Stimulated activated CD4-positive, alpha-beta T cell treated with anti-CD3 and anti-CD28 coated beads, TNF-alpha, amount 100 ng/mL, for 4 hours (primary cell): ENCODE measurements at places on chromosomes 2 and 18.

GRCh38 chr2:28429636-28430376 is 37.1 kb downstream of the FOSL2 start:
- DNase-seq = no peak

GRCh38 chr2:23327887-23328286 is 57.1 kb upstream of the KLHL29 start:
- DNase-seq = no peak

GRCh38 chr2:9310798-9311197 is 104.2 kb downstream of the ASAP2 start:
- no peak for DNase-seq

DNA sequence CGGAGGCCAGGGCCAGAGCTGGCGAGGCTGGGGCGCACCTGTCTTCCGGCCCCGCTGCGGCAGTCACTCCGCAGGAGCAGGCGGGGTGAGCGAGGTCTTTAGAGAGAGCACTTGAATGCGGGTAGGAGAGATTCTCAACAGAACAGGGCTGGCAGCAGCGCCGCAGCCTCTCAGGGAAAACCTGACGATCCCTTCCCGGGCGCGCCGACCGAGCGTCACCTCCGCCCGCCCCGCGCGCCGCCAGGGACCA is 526 bp downstream of the PRKRA start:
- DNase-seq = no peak

- DNase-seq = no peak
Measured at GRCh38 chr2:221635949-221636348, 63.8 kb upstream of the EPHA4 start.

- no peak for DNase-seq
Measured at GRCh38 chr18:62828852-62829251, 113.5 kb downstream of the PHLPP1 start.

GRCh38 chr2:46385786-46386577 is 88.8 kb downstream of the EPAS1 start:
- DNase-seq = no peak

DNA sequence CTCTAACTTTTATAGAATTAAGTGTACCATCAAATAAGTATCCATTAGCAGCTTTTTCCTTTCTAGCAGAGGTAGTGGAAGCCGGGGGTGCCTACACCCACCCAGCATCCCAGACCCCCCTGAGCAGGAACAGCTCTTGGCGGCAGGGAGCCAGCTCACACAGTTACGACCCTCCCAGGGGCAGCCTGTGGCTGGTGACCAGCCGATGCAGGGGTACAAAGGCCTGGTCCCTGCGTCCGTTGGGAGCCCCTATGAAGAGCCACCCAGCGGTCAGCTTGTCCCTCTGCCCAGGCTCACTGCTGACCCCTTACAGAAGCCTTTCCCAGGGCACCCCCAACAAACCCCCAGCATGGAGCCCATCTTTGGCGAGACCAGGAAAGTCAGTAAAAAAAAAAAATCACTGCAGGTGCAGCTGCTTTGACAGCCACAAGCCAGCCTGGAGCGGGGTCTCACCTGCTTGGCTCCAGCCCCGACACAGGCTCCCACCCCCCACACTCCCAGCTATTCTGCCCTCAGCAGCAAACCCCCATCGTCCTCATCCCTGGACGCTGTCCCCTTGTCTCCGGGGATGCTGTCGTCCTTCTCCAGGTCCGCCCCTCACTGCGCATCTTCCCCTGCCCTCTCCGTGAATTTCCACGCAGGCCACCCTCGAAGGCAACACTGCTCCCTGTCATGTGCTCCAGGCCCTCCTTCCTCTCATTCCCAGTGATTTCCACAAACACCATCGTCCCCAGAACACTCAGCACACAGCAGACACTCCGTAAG is 43.1 kb downstream of the GPC1 start:
- no peak for DNase-seq

GRCh38 chr2:27808418-27808817 is 36.9 kb downstream of the MRPL33 start:
- DNase-seq = no peak

DNA sequence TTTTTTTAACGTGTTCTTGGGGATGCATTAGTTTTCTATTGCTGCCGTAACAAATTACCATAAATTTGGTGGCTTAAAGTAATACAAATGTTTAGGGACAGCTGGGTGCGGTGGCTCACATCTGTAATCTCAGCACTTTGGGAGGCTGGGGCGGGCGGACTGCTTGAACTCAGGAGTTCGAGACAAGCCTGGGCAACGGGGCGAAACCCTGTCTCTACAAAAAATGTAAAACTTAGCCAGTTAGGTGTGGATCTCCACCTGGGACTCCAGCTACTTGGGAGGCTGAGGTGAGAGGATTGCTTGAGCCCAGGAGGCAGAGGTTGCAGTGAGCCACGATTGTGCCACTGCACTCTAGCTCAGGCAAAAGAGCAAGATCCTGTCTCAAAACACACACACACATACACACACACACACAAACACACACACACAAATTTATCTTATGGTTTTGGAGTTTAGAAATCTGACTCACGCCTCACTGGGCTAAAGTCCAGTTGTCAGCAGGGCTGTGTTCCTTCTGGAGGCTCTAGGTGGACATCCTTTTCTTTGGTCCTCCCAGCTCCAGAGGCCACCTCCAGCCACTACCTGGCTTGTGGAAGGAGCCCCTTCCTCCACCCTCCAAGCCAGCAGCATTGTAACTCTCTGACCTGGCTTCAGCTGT is 76.1 kb downstream of the SEPTIN10 start:
- no peak for DNase-seq

- no peak for DNase-seq
Measured at GRCh38 chr2:31013301-31013700, 124.9 kb downstream of the GALNT14 start.

GRCh38 chr2:120316071-120316470 is 29.9 kb upstream of the INHBB start:
- no peak for DNase-seq

GRCh38 chr2:85741833-85742455 is 11.8 kb upstream of the ATOH8 start:
- no peak for DNase-seq

DNA sequence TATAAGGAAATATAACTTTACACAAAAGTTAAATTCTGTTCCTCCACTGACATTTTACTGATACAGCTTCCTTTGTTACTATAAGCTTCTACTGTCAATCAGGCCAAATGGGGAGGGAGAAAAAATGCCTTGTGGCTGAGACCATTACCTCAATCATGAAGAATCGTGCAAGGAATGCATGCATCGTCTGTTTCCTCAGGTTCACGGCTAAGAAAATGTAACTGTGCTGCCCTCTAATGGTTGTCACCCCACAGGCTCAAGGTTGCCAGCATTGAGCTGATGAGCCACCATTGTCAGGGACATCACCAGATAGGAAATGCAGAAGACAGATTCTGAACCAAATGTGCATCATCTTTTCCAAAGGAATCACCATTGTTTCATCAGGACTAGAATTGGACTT is 426.9 kb downstream of the CDH2 start:
- DNase-seq = no peak

GRCh38 chr18:60951091-60951490 is 382.1 kb upstream of the CDH20 start:
- no peak for DNase-seq

- no peak for DNase-seq
Measured at GRCh38 chr2:201928363-201928762, 105.3 kb upstream of the FZD7 start.

DNA sequence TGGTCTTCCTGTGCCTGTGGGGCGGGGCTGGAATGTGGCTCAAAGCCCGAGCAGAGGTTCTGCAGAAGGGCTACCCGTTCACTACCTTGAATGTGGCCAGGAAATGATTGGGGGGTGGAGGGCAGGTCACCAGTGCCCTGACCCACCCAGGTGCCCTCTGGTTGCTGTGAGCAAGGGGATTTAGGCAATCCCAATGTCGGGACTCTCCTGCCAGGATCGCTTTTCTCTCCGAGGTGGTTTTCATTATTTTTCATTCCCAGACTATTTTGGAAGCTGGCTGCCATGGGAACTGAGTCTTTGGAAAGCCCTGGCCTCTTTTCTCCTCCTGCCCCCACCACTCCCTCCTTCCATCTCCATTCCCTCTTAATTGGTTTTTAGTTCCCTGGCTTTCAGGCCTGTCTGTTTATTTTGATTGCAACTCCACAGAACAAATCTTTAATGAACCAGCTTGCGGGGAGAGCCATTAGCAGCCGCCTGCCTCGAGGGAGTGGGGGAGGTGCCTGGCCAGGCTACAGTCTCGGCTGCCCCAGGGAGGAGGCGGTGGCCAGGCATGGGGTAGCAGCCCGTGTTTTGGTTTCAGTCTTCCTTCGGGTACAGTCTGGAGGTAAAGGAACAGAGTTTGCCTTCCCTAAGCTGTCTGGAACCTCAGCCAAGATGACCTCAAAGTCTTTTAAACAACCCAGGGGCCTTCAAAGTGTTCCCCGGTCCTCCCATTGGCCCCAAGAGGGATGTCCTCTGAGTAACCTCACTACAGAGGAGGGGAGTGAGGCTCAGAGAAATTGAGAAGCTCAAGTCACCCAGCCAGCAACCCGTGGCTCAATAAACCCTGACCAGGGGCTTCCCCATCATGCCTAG is 114.4 kb upstream of the HAAO start:
- DNase-seq = no peak

GRCh38 chr2:131521961-131522781 is 5.5 kb upstream of the CCDC74A start:
- no peak for DNase-seq

GRCh38 chr2:57698935-57699449 is 347.6 kb upstream of the VRK2 start:
- no peak for DNase-seq

DNA sequence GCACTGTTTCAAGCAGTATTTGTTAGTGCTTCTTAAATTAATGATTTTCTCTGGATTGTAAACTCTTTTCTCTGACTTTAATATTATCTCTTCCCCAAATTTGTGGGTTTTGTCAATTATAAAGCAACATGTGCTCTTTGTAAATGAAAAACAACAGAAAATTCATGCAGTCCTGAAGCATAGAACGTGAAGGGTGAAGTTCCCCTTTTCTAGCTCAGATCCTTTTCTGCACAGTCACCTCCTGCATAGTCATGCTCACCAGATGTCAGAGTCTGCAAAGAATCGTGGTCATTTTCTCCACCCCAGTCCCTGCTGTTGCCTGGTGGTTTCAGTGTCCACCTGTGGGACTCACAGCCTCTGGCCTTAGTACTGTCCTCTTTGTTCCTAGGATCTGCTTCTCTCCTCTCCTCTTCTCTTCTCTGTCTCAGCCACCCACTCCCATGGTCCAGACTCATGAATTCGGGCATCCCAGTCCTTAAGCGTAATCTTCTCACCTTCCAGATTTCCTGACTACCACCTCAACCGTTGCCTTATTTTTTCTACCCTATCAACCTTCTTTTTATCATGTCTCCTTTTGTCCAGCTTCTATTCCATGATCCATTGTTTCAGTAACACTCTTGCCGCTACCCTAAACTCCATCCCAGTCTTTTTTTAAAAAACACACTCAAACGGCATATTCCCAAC is 229.1 kb downstream of the RTP5 start:
- no peak for DNase-seq

GRCh38 chr18:45896991-45897390 is 70.1 kb downstream of the EPG5 start:
- no peak for DNase-seq

DNA sequence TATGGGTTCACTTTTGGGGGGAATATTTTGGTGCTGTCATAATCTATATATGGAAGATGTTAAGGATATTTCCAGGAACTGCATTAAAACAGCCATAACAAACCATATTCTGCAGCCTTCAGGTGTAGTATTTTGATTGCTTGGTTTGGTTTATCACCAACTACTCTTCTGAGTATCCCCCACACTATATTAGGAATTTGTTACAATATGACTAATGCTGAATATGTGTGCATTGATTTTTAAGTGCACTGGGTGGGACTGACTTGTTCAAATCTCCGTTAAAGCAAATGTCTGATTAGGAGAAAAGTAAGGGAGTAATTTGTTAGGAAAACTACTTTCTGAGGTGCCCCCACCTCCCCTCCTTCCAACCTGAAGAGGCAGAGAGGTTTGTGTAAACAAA is 47.7 kb downstream of the SPTBN1 start:
- no peak for DNase-seq

- no peak for DNase-seq
Measured at GRCh38 chr2:153487448-153487847, 8.9 kb upstream of the RPRM start.

DNA sequence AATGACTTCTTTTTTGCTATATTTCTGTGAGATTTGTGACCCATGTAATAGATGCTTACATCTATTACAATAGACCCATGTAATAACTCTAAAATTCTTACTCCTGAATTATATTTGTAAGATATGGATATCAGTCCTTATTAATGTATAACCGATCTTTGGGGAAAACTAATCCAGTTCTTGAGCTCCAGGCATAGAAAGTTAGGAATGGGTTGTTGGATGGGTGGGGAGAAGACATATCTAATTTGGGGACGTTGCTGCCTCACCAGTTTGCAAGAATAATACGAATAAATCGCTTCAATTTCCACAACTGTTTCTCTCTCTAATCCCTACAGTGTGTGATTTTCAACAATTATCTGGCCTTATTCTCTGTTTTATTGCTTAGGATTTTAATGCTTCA is 13.5 kb downstream of the CAVIN2 start:
- DNase-seq = no peak

- no peak for DNase-seq
Measured at GRCh38 chr2:141020346-141020745, 1110.5 kb downstream of the LRP1B start.

DNA sequence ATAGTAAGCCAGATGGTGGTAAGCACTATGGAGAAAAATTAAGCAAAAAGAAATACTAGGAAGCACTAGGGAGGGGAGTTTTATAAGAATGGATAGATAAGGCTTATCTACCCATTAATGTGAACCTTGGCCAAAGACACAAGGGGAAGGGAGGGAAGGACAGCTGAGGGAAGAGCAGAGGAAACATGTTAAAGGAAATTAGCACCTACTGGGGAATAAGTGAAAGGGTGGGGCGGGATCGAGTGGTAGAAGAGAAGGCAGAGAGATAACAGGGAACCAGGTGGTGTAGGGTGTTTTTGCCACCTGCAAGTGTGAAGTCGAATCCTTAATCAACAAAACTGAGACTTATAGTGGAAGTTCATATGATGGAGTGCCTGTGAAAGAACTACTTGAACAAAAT is 1.7 kb downstream of the UNC80 start:
- DNase-seq = no peak

DNA sequence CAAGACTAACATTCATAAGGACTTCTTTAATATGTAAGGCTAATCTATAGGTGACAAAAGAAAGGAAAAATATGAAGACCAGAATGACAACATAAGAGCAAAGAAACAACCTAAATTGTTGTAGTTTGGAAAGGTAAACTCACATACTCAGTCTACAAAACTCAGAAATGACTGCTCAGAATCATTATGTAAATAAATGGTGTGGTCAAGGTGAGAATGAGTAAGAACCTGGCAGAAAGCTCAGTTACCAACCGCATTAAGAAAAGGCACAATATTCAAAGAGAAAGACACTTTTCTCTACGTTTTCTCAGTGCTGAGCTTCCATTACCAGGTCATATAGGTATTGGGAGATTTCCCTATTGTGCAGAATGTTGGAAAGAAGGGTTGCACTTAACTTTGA is 15.8 kb downstream of the ATF2 start:
- no peak for DNase-seq

GRCh38 chr2:127735537-127736399 is 34.5 kb downstream of the SFT2D3 start:
- DNase-seq = no peak

- DNase-seq = no peak
Measured at GRCh38 chr2:105358593-105358992, 21.3 kb downstream of the C2orf49 start.
